ENCODE measurements at places on chromosomes 2 and 18. TPM values are rescaled to one million over a fixed set of nuclear protein-coding genes. Genes with fewer than 3 reads are reported as not detected.

The DTNA gene
- 3.6 TPM for total RNA-seq

The TAF4B gene
- 13.2 TPM for total RNA-seq

The MREG gene
- total RNA-seq, result 133 TPM

The ANKRD62 gene
- 0.29 TPM for total RNA-seq

The CPLX4 gene
- not detected for total RNA-seq

The INHBB gene
- total RNA-seq, result not detected

The AQP12A gene
- total RNA-seq, result not detected

The RBM44 gene
- total RNA-seq, result 0.29 TPM

The ARHGAP25 gene
- 0.26 TPM for total RNA-seq

The GALR1 gene
- not detected for total RNA-seq

The CHRNG gene
- total RNA-seq, result not detected

The SCYGR3 gene
- not detected for total RNA-seq

The KYNU gene
- 165 TPM for total RNA-seq

The CFC1 gene
- not detected for total RNA-seq

DNA sequence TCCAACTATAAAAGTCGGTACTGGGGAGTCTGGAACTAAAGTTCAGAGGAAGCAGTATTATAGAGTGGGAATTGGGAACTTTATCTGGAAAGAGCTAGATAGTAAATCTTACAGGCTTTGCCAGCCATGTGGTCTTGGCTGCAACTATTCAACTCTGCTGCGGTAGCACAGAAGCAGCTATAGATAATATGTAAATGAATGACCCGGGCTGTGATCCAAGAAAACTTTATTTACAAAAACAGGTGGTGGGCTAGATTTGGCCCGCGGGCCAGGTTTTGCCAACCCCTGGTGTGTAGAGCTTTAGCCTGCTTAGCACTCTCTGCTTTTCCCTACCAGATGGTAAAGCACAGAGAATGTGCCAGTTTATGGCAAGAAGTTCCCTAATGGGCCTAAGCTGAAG lies 70.8 kb downstream of the TNP1 start:
- DNase-seq, result no peak

DNA sequence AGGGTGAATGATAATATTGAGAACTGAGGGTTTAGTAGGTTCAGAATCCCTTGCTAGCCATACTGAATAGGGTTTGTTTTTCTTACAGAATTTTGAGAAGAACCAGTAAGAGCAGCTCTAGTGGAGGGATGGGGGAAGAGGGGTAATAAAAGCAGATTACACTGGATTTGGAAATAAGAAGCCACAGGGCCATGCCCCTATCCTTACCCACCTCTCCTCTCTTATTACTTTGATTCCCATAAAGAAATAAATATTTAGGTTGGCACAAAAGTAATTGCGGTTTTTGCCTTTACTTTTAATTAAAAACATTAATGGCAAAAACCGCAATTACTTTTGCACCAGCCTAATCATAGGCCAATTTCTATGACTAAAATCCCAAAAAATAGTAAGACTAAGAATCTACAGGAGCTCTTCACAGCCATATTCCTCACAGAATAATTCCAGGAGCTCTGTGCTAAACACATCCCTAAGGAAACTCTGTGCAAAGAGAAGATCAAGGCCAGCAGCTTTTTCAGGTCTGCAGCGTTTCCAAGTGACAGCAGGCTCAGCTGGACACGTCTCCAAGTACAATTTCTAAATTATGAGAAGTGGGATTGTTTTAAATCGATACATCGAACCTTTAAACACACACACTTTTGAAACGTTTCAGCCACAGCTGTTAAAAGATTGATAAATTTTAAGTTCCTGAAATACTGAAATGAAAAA lies 58.4 kb upstream of the RTN4 start:
- no peak for DNase-seq

- no peak for DNase-seq
Measured at GRCh38 chr18:27839141-27839540, 337.8 kb downstream of the CDH2 start.

GRCh38 chr2:182826496-182826895 lies 39.9 kb downstream of the FRZB start:
- DNase-seq, result no peak

DNA sequence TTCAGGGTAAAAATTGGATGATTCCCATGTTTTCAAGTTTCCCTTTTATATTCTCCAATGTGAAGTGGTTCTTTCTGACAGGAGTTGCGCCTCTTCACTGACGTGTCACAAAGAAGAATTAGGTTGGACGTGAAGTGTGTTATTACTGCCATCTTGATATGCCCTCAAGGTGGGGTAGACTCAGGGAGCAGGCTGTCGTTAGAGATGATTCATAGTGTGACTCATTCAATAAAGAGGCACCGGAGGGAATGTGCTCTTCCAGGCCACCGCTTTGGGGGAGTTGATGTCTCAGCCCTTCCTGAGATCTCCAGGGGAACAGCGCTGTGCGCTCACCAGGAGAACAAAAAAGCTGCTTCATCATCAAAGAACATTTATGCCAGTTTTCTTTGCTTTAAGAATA lies 3.6 kb upstream of the DGKD start:
- peak; percentile 64 for DNase-seq

- DNase-seq, result no peak
Measured at GRCh38 chr2:98909317-98910211, 26.5 kb downstream of the CRACDL start.

DNA sequence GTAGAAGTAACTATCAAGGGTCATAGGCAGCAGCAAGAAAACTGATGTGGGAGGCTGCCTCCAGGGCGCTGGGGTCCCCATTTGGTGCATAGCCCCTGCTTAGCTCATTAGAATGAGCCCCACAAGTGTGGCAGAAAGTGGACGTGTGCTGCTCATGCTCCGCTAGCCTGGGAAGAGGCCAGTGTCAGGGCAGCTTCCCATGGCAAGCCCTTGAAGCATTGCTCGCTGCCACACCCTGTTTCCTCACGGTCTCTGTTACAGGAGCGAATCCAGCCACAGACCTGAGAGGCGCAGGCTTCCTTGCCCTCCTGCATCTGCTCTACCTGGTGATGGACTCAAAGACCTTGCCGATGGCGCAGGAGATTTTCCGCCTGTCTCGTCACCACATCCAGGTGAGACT lies 22.5 kb downstream of the ELMOD3 start:
- DNase-seq, result no peak

- no peak for DNase-seq
Measured at GRCh38 chr2:85878719-85879370, 9.9 kb downstream of the ST3GAL5 start.

GRCh38 chr2:199131136-199131655 lies 326.5 kb downstream of the SATB2 start:
- DNase-seq, result no peak

- no peak for DNase-seq
Measured at GRCh38 chr2:174338671-174339560, 4.2 kb downstream of the SP9 start.

DNA sequence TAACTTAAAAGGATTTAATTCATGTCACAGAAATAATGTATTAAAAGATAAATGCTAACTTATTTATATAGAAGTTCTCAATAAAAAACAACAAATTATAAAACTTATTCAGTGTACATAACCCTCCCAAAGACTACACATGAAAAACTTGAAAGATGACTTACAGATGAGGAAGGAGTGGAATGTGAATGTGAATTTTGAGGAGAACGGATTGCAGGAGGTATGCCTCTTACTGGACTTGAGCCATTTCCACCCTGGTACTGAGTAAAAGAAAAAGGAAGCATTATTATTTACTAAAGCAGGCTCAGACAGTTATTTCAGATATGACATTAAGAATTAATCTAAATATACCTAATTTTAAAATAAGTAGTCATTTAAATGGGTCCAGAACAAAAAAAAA lies 104.4 kb downstream of the TLK1 start:
- DNase-seq, result no peak

DNA sequence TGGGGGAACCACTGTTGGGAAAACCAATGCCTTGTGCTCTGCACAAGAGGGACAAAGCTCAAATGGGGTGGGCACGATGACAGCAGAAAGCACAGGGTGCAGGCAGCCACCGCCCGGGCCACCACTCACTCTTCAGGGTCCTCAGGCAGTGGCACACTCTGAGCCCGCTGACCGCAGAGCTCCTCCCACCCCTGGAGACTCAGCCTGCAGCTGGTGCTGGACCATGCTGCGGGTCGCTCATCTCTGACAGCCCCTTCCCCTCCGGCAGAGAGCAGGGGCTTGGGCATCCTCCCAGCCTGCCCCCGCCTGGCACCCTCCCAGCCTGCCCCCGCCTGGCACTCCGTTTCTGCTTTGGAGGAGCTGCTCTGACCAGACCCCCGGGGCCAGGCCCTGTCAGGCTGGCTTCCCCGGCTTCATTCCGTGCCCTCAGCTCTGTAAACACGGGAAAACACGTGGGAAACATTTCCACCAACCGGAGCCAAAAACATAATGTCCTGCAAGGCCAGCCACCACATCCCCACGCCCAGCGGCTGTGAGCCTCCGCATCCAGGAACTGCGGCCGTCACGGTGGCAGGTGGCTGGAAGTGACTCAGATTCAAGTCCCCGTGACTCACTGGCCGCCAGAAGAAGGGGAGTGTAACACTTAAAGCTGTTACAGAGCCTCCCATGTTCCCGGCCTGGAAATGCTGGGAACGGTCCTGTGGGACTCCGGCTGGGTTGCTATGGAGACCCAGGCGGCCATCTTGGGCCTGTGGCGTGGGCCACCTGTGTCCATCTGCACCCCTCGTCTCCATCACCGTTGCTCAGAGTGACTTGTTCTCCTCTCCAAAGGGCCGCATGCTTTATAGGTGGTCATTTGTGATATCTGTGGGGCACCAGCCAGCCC lies 6.8 kb upstream of the SNED1 start:
- DNase-seq, result peak; percentile 44

GRCh38 chr2:214765180-214765579 lies 44.3 kb downstream of the BARD1 start:
- no peak for DNase-seq

DNA sequence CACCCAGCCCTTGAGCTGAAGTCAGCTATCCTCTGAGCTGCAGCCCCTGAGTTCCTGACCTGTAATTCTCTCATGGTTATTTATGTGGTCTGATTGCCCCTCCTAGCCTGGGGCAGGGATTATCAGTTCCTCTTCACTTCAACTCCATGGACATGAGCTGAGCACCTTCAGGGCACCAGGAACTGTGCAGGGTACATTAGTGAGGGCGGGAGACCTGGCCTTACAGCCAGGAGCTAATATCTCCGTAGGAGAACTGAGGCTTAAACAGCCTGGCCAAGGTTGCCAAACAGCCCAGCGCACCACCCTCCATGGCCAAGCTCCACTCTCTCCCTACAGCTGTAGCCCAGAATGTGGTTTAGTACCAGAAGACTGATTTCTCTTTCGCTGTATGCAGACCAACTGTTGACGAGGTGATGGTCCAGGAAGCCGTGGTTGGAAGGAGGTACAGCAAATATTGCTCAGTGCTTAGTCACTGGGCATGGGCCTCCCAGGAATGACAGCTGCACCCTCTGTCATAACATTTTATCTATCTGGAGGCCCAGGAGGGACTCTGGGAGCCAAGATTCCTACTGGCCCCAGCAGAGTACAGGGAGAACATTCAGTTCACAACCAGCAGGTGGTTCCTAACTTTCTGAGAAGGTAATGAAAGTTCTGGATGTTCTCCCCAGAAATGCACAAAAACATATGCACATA lies 228.7 kb upstream of the SIX2 start:
- DNase-seq, result no peak

DNA sequence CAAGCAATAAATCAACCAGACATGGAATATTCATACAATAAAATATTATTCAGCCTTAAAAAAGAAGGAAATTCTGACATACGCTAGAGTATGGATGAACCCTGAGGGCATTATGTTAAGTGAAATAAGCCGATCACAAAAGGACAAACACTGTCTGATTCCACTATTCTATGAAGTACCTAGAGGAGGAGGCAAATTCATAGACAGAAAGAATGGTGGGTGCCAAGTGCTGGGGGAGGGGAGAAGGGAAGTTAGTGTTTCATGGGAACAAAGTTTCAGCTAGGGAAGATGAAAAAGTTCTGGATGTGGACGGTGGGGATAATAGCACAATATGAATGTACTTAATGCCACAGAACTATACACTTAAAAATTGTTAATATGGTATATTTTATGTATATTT lies 19.8 kb downstream of the SMAD7 start:
- no peak for DNase-seq

- no peak for DNase-seq
Measured at GRCh38 chr2:169619946-169620345, 35.8 kb downstream of the PPIG start.

GRCh38 chr2:28754321-28754720 lies 2.7 kb downstream of the PPP1CB start:
- DNase-seq, result peak; percentile 58

DNA sequence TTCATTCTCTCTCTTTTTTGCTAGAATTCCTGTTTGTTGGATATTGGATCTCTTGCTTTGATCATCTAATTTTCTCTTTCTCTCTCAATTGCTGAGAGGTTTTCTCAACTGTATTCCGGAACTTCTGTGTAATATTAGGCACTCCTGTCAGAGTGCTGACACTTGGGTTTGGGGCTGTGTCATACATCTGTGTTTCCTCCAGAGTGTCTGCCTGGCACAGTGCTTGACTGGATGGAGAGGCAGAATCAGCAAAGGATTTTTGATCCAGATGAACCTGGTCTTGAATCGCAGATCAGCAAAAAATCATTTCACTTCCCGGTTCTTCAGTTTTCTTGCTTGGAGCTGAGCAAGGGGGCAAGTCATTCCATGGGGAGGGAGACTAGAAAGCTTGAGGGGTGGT lies 87.7 kb upstream of the CXCR4 start:
- DNase-seq, result no peak

DNA sequence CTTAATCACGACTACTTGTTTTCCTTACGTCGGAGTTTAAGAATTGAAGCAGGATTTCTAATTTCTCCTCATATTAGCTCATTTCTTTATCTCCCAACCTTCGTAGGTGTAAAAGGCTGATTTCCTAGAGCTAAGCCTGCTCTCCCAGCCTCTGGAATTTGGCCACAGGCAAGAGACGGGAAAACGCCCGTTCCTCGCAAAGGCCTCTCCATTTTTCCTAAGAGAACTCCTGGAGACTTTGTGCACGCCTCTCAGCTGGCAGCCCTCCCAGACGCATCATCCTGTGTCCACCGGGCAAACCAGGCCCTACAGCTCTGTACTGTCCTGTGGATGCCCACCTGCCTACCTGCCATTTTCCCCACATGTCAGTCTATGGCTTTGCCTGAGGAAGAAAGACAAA lies 106.3 kb downstream of the FTCDNL1 start:
- no peak for DNase-seq

GRCh38 chr2:12376025-12376424 lies 340.7 kb upstream of the TRIB2 start:
- peak; percentile 22 for DNase-seq

DNA sequence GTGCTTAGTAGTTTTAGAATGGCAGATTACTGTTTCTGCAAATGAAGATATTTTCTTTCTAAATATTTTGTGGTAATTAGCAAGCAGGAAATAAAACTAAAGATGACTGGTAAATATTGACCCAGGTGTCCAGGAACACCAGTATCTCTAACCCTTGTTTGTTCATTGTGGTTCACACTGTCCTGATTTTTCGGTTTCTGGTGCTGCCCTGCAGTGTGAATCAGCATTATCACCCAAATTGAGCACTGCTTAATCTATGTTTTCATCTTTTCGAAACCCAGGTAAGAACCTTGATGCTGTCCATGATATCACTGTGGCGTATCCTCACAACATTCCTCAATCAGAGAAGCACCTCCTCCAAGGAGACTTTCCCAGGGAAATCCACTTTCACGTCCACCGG lies 167.4 kb downstream of the CAPN13 start:
- DNase-seq, result no peak

GRCh38 chr2:122530814-122531213 lies 775.4 kb downstream of the TSN start:
- DNase-seq, result no peak

GRCh38 chr2:106020032-106020431 lies 174.1 kb downstream of the UXS1 start:
- DNase-seq, result no peak

Data from SK-MEL-5 (cell line).